ENCODE measurements at places on chromosomes 5 and 9. TPM values are rescaled to one million over a fixed set of nuclear protein-coding genes. Genes with fewer than 3 reads are reported as not detected.
A peak's percentile ranks its signal among the peaks of the same experiment; 100 is the strongest.

GRCh38 chr9:123049589-123050222, 16.2 kb downstream of the GPR21 start:
- H3K4me3 ChIP-seq = no peak overlapping the region
- H3K27ac ChIP-seq = peak overlapping the region; percentile 3
- H3K4me1 ChIP-seq = peaks cover 27% of the 10 kb centered on the region
- no peak for DNase-seq
- peaks cover 2% of the 10 kb centered on the region for H3K36me3 ChIP-seq

GRCh38 chr5:170854566-170854965, 7.3 kb upstream of the RANBP17 start:
- H3K36me3 ChIP-seq = no peaks in the 10 kb centered on the region
- no peaks in the 10 kb centered on the region for H3K4me1 ChIP-seq
- H3K4me3 ChIP-seq = no peak overlapping the region
- no peaks in the 10 kb centered on the region for H3K27me3 ChIP-seq
- no peak overlapping the region for H3K27ac ChIP-seq

Gene PIP5K1B
- 1.7 TPM for total RNA-seq

DNA sequence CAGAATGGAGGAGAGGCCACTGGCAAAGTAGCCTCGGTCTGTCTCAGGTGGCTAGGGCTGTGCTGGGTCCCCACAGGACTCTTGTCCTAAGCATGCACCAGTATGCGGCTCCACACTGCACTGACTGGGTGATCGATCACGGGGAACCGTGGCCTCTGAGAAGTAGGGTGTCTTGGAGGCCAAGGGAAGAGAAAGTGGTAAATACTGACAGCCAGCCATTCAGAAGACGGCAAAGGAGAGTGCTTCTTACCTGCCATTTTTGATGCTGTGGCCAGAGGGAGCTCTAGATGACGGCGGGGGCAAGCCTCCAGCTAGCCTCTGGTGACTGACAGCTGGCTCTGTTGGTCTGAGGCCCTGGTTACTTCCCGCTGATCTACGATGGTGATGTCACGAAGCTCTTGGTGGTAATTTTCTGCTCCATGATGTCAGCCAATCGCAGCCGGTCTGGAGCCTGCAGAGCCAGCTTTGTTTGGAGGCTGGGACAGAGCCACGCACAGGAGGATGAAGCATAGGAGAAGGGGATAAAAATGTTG, 40.4 kb upstream of the GADD45G start:
- no peak overlapping the region for H3K27ac ChIP-seq
- no peaks in the 10 kb centered on the region for H3K27me3 ChIP-seq
- no peaks in the 10 kb centered on the region for H3K36me3 ChIP-seq
- H3K4me3 ChIP-seq = no peak overlapping the region
- DNase-seq = no peak

GRCh38 chr9:88604836-88605511, 70.0 kb downstream of the NXNL2 start:
- no peaks in the 10 kb centered on the region for H3K27me3 ChIP-seq
- peak overlapping the region; percentile 46 for H3K27ac ChIP-seq
- H3K4me3 ChIP-seq = no peak overlapping the region
- no peaks in the 10 kb centered on the region for H3K36me3 ChIP-seq
- peaks cover 5% of the 10 kb centered on the region for H3K4me1 ChIP-seq

GRCh38 chr9:72292256-72292682, 72.7 kb downstream of the ZFAND5 start:
- no peaks in the 10 kb centered on the region for H3K36me3 ChIP-seq
- H3K27ac ChIP-seq = peak overlapping the region; percentile 31
- H3K4me3 ChIP-seq = no peak overlapping the region
- H3K27me3 ChIP-seq = no peaks in the 10 kb centered on the region
- DNase-seq = no peak
- peaks cover 9% of the 10 kb centered on the region for H3K4me1 ChIP-seq

DNA sequence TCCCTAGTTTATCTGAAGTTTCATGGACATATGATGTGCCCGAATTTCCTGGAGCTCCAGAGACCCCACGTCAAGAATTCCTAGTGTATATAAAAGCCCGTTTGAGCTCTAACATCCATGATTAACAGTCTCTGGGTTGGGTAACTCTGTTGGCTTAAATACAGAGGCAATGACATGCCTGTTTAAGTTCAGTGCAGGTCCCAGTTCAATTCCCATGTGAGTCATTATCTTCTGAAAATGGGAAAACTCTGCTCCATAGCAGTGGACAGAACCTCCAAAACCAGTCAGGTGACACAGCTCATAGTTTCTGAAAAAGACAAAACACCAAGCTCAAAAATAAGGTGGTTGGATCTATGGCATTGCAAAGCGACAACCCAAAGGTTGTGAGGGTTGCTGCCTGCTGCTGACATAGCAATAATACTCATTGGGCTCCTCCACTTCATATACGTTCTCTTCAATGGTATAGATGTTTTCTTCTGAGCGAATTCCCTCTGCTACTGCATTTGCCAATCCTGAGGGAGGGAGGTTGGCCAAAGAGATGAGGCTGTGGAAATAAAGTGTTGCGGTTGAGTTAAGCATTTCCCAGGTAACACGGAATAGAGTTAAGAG, 22.0 kb downstream of the HAVCR2 start:
- no peak for DNase-seq
- H3K27me3 ChIP-seq = no peaks in the 10 kb centered on the region
- H3K4me1 ChIP-seq = no peaks in the 10 kb centered on the region
- H3K36me3 ChIP-seq = no peaks in the 10 kb centered on the region
- H3K27ac ChIP-seq = no peak overlapping the region

GRCh38 chr5:137438932-137439331, 60.2 kb downstream of the SPOCK1 start:
- no peak overlapping the region for H3K27ac ChIP-seq
- H3K27me3 ChIP-seq = no peaks in the 10 kb centered on the region
- no peak for DNase-seq
- no peaks in the 10 kb centered on the region for H3K36me3 ChIP-seq
- no peaks in the 10 kb centered on the region for H3K4me1 ChIP-seq

Gene FER
- total RNA-seq = 4.6 TPM

Gene TESK1
- total RNA-seq = 53.5 TPM

Gene REXO4
- 31.2 TPM for total RNA-seq

- H3K4me1 ChIP-seq = no peaks in the 10 kb centered on the region
- no peak for DNase-seq
- H3K27me3 ChIP-seq = no peaks in the 10 kb centered on the region
- H3K27ac ChIP-seq = no peak overlapping the region
- no peaks in the 10 kb centered on the region for H3K36me3 ChIP-seq
Observed at GRCh38 chr5:17403695-17404490, 94.1 kb upstream of the TAF11L2 start.

GRCh38 chr9:526904-527591, 312.4 kb downstream of the DOCK8 start:
- H3K27ac ChIP-seq = no peak overlapping the region
- no peaks in the 10 kb centered on the region for H3K36me3 ChIP-seq
- no peaks in the 10 kb centered on the region for H3K27me3 ChIP-seq
- no peak for DNase-seq

Gene CXXC5
- 49.8 TPM for total RNA-seq

DNA sequence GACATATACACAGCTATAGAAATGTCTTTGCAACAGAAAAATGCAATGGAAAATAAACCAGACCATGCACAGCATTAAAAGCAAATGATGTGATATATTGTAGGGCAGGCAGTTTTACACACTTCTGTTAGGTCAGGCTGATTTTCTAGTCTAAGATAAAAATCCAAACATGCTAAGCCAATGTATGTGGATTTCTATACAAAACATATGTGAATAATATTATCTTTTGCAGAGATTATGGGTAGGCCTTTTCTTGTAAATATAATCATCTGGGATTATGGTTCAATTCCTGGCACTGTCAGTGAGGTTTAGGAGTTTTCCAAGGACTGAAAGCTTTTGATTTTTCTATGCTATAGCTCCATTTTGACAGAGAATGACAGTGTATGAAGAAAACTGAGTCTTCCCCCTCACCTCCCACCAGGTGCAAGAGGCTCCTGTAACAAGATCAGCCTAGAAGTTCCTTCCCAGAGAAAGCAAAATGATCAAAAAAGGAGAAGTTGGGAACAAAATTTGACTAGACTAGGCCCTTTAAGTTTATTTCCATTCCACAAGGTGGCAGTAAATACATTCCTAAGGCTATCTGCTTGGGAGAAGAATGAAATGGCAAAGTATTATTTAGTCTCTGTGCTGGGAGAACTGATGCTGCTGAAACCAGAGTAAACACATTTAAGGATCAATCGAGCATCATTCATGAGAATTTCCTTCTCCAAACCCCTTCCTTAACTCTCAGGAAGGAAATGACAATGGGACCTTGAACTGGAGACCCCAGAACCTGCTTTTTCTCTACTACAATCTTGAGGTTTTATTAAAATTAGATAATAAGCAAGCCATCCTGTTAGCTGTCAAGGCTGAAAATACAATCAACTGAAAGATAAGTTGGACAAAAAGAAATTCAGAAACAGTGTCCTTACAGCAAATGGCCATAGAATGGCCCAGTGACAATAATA, 133.0 kb upstream of the TUT7 start:
- no peak overlapping the region for H3K4me3 ChIP-seq
- H3K4me1 ChIP-seq = no peaks in the 10 kb centered on the region
- H3K36me3 ChIP-seq = no peaks in the 10 kb centered on the region
- no peak overlapping the region for H3K27ac ChIP-seq

Gene RMRP
- 10,280 TPM for total RNA-seq

- H3K27ac ChIP-seq = peak overlapping the region; percentile 96
- no peaks in the 10 kb centered on the region for H3K27me3 ChIP-seq
- peaks cover 7% of the 10 kb centered on the region for H3K36me3 ChIP-seq
- H3K4me1 ChIP-seq = peaks cover 31% of the 10 kb centered on the region
Observed at GRCh38 chr5:176533390-176533789, 3.8 kb downstream of the RNF44 start.

Gene STKLD1
- total RNA-seq = 0.61 TPM

DNA sequence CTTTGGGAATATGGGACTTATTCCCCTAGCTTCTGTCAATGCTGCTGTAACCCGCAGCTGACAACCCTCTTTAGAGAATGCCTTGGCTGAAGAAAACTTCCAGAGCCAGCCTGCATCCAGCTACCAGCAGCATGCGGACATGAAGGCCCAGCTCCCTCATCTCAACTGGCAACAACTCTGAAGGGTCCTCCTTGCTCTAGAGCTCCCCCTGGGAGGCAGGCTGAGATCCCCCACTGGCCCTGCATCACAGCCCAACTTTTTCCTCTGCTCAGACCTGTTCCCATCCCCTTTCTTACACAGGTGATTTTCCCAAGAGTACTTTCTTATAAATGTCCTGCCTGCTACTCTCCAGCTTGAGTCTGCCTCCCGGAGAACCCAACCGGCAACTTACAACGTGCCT, 18.7 kb upstream of the WNT8A start:
- no peaks in the 10 kb centered on the region for H3K27me3 ChIP-seq
- H3K4me3 ChIP-seq = no peak overlapping the region

DNA sequence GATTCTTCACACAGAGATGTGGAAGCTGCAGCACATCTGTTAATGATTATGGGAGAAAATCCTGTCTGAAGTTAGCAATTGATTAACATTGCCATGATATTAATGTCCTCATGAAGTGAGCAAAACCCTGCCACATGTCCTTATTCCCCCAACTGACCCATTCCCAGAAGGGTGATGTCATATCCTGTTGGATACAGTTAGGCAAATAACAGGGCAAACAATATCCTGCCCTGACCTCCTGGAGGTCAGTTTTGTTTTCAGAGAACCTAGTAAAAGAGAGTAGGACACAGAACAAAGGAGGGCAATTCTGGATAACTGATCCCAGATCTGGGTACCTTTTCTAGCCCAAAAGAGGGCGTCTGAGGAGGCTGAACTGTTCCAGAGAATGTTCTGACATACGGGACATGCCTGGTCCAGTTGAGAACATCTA, 11.0 kb downstream of the ABLIM3 start:
- peaks cover 69% of the 10 kb centered on the region for H3K4me1 ChIP-seq
- H3K27me3 ChIP-seq = no peaks in the 10 kb centered on the region
- H3K36me3 ChIP-seq = peaks cover 4% of the 10 kb centered on the region

Gene PHF24
- total RNA-seq = not detected

Gene CAST
- 411 TPM for total RNA-seq

Gene SPOUT1
- total RNA-seq = 18.4 TPM

Gene SPRY4
- total RNA-seq = 5.3 TPM

GRCh38 chr9:104675611-104676010, 18.7 kb upstream of the OR13D1 start:
- no peak for DNase-seq
- H3K36me3 ChIP-seq = no peaks in the 10 kb centered on the region
- no peaks in the 10 kb centered on the region for H3K27me3 ChIP-seq
- no peak overlapping the region for H3K27ac ChIP-seq

DNA sequence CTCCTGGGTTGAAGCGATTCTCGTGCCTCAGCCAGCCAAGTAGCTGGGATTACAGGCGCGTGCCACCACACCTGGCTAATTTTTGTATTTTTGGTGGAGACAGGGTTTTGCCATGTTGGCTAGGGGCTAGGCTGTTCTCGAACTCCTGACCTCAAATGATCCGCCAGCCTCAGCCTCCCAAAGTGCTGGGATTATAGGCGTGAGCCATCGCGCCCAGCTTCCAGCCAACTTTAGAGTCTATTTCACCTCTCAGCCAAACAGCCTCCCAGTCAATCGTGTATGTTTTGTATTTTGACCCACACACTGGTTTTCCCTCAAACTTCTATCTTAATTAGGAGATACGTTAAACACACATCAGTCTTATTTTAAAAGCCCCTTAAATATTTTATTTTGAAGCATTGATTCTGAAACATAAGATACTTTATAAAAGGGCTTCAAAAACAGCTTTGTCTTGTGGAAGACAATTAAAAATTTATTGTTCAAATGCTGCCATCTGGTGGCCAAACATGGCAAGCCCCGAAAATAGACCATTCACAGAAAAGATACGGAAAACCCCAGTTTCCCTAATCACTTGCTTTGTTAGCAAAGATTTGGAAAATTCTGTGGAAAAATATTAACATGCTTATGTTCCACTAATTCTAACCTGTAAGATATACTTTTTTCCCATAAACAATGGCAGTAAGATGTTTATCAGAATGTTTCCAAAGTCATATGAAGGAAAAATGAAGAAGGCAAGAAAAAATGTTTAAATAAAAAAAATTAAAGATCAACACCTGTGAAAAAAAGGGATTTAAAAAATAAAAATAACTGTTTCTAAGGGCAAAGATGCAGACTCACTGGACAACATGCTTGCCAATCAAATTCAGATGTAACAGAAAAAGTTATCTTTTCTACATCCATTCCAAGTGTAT, 33.1 kb downstream of the APTX start:
- no peaks in the 10 kb centered on the region for H3K4me1 ChIP-seq
- H3K27ac ChIP-seq = no peak overlapping the region
- DNase-seq = peak; percentile 29

- H3K36me3 ChIP-seq = no peaks in the 10 kb centered on the region
- H3K4me3 ChIP-seq = no peak overlapping the region
Observed at GRCh38 chr5:122267185-122267584, 44.9 kb upstream of the SNCAIP start.

Gene PLEKHG4B
- not detected for total RNA-seq

Gene PRRT1B
- total RNA-seq = not detected

GRCh38 chr5:115858396-115858795, 16.7 kb downstream of the AP3S1 start:
- no peak for DNase-seq
- no peaks in the 10 kb centered on the region for H3K27me3 ChIP-seq
- H3K4me1 ChIP-seq = peaks cover 45% of the 10 kb centered on the region

Gene PCDHB9
- 0.58 TPM for total RNA-seq

Gene DOCK8
- total RNA-seq = 2.0 TPM

- H3K27me3 ChIP-seq = no peaks in the 10 kb centered on the region
- H3K36me3 ChIP-seq = no peaks in the 10 kb centered on the region
- H3K4me1 ChIP-seq = no peaks in the 10 kb centered on the region
- no peak for DNase-seq
- H3K4me3 ChIP-seq = no peak overlapping the region
Observed at GRCh38 chr5:35651002-35651756, 33.5 kb downstream of the SPEF2 start.

- no peak overlapping the region for H3K4me3 ChIP-seq
- no peaks in the 10 kb centered on the region for H3K36me3 ChIP-seq
- no peak for DNase-seq
- no peaks in the 10 kb centered on the region for H3K27me3 ChIP-seq
- H3K4me1 ChIP-seq = no peaks in the 10 kb centered on the region
- no peak overlapping the region for H3K27ac ChIP-seq
Observed at GRCh38 chr5:36363101-36363500, 61.4 kb upstream of the RANBP3L start.

Gene TRIM7
- 36.0 TPM for total RNA-seq

Gene CNTNAP3
- total RNA-seq = 0.20 TPM

All from psoas muscle (tissue), 8 donors.